ENCODE measurements at places on chromosomes 3 and 15.

DNA sequence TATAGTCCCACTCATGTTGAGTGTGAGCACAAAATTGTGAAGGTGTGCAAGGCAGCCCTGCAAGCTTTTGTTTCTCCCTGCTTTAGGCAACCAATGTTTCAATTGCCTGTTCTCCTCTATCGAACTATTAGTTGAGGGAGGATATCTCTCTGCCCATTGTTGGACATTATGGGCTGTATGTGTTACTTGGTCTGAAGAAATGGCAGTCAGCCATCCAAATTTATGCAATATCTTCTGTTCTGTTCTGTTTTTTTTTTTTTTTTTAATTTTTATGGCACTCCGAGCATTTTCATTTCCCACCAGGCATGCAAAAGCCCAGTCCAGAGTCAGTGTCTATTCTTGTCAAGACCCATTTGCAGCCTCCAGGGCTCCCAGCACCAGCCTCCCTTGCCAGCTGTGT lies 44.0 kb downstream of the ANAPC13 start:
- DNase-seq, result no peak

GRCh38 chr3:77204788-77205187 lies 164.9 kb downstream of the ROBO2 start:
- DNase-seq, result no peak

GRCh38 chr15:25707656-25708365 lies 155.3 kb downstream of the ATP10A start:
- DNase-seq, result no peak

GRCh38 chr15:40008061-40008765 lies 30.8 kb downstream of the SRP14 start:
- DNase-seq, result no peak

DNA sequence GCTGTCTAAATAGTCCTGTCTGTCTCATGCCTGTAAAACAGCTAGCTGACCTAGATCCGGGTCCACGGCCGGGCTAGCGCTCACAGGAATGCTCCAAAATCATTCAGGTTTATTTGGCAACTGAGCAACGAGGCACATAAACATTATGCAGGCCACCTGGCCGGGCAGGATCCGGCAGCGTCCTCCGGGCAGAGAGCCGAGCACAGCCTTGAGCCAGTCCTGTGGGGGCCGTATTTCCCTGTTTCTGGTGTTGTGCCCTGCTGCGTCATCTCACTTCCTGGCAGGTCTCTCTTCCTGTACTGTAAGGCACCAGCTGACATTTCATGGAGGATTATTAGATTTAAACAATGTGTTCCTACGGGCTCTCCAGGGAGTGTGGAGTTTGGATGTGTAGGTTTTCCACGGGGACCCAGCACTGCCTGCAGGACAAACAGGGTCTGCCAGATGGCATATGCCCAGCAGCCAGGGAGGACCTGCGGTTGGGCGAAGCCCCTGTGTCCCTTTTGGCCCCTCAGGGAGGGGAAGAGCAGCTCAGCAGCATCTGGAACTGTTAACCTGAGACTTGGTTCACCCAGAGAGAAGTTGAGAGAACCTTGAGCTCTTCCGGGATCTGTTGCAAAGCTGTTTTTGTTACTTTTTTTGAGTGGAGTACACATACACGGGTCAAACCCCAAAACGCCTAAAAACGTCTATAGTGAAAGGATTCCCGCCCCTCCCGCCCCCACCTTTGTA lies 16.6 kb upstream of the LRRK1 start:
- DNase-seq, result no peak

- DNase-seq, result no peak
Measured at GRCh38 chr3:159429702-159430101, 558.9 kb upstream of the IL12A start.

- DNase-seq, result no peak
Measured at GRCh38 chr3:86416334-86416733, 574.6 kb downstream of the VGLL3 start.

GRCh38 chr3:14137004-14137403 lies 12.2 kb downstream of the TMEM43 start:
- no peak for DNase-seq

DNA sequence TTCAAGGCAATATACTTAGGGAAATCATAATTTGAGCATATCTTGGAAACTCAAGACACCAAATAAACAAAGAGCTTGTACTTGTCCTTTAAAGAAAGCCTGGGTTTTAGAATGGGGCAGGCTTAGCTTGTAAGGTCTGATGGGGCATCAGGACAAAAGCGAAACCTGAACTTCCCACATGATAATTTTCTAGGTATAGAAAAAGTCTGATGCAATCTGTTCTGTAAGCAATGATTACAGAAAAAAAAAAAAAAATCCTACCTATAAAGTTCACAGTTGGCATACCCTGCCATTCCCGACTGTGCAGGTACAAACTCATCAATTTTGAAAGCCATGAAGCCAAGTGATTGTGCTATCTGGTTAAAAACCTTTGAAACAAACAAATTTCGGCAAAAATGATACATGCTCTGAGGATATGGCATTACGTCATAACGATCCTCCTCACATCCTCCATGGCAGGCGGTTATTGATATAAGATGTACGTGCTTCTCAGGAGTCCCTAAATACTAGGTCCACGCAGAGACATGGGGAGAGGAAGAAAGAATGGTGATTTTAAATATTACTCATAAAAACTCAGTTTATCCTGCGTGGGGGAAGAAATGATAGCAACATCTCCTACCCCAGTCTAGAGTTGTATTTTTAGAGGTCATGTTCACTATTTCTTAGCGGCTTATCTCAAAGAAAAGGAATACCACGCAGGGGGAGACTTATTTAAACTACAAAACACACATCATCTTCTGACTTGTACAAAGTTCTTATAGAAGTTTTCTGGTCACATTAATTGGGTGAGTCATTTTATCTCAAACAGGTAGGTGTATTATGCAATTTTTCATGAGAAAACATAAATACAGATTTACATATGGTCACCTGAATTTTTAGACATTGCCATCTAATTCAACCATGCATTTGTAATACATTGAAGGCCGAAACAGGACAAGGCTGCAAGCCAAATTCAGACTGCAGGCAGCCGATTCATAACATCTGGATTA lies 27.0 kb downstream of the MB21D2 start:
- DNase-seq, result no peak

DNA sequence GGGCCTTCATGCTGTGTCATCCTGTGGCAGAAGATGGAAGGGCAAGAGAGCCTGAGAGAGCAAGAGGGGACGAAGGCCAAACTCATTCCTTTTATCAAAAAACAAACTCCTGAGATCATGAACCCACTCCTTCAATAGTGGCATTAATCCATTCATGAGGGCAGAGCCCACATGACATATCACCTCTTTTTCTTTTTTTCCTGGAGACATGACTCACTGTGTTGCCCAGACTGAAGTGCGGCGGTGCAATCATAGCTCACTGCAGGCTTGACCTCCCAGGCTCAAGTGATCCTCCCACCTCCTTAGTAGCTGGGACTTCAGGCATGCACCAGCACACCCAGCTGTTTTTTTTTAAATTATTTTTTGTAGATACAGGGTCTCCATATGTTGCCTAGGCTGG lies 92.0 kb upstream of the RNU6-1 start:
- DNase-seq, result no peak

GRCh38 chr3:99765042-99765942 lies 52.4 kb upstream of the CMSS1 start:
- DNase-seq, result no peak

- no peak for DNase-seq
Measured at GRCh38 chr15:100337096-100338044, 4.4 kb downstream of the ADAMTS17 start.

GRCh38 chr3:58066842-58067241 lies 58.6 kb downstream of the FLNB start:
- DNase-seq, result no peak

DNA sequence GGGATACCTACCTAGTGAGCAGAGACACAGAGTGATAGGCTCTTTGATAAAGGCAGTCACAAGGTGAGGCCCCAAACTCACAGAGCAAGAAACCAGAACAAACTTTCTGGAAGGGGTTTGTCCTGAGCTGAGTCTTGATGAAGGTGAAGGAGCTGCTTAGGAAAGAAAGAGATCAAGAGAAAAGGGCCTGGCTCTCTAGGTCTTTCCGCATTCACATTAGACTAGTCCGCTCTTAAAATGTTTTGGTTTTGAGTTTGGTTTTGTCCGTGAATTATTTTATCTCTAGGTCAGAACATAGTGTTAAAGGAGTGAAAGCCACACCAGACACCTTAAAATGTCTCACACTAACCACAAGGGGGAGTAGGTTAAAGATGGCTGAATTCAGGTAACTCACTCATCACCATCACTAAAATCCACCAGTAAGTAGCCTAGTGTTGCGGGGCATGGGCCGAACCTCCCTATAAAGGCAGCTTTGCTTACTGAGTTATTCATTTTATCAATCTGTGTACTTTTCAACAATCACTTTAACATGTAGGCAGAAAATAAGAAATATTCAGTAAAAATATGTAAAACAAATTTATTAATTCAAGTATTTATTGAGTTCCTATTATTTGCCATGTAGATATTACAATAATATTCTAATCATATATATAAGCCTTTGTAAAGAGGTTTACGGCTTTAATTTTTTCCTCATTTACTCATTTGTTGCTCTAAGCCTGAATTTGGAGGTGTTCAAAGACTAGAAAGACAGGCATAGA lies 121.5 kb upstream of the TSC22D2 start:
- DNase-seq, result no peak

- no peak for DNase-seq
Measured at GRCh38 chr3:16816048-16816780, 68.5 kb upstream of the PLCL2 start.

DNA sequence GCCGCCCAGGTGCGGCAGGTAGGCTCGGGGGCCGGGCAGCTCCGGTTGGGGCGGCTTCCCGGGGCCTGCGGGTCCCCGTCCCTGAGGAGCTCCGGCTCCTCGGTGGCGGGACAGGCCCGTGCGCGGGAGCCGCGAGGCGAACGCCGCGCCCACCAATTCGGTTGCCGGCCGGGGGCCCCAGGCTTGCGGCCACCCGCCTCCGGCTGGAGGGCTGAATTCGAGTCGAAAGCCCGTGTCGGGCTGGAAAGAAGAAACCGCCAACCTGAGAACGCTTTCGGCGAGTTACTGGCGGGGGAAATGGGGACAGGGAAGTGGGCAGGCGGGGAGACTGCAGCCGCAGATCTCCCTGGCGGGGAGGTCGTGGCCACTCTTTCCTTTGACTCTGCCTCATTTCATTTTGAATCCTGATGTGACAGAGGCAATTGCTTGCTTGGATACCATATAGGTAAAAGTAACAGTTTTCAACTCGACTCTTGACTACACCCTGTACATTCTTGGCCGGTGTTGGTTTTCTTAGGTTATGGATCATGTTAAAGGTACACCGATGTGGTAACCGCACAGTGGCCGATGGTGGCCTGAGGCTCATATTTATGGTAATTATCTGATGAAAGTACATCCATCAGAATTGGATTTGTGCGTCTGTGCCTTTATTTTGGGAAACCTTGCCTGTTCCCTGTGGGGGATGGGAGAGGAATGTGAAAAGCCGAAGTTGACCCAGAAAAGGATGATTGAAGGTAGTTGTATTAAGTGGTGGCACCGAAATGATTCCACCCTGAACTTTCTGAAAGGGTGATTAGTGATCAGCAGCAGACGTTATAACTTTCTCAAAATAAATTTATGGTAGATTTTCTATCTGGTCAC lies 1.7 kb downstream of the B3GNT5 start:
- peak; percentile 8 for DNase-seq

DNA sequence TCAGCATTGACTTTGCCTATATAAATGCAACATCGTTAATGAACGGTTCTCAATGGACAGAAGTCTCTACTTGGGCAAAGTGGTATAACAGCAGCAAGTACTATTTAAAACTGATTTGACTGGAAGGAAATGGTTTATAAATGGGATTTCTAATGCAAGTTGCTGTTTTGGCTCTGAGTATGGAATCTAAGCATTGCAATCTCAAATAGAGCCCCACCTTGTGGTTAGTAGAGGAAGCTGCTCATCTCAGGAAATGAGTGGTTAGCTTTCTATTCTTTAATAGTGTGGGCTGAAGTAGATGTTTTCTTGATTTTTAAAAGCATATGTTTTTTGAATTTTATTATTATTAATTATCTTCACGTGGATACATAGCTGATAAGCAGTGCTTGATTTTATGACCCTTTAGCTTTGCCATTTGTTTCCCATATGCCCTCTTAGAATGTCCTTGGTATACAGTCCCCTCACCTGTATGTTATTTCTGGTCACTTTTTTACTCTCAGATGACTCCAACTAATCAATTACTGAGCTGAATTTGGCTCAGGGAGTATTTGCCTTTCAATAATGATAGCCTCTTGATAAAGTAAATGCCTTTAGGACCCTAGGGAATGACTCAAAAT lies 67.1 kb downstream of the OXSM start:
- no peak for DNase-seq

GRCh38 chr3:42855219-42855546 lies 20.5 kb downstream of the CYP8B1 start:
- no peak for DNase-seq

- no peak for DNase-seq
Measured at GRCh38 chr15:72207558-72208085, 10.0 kb upstream of the GRAMD2A start.

DNA sequence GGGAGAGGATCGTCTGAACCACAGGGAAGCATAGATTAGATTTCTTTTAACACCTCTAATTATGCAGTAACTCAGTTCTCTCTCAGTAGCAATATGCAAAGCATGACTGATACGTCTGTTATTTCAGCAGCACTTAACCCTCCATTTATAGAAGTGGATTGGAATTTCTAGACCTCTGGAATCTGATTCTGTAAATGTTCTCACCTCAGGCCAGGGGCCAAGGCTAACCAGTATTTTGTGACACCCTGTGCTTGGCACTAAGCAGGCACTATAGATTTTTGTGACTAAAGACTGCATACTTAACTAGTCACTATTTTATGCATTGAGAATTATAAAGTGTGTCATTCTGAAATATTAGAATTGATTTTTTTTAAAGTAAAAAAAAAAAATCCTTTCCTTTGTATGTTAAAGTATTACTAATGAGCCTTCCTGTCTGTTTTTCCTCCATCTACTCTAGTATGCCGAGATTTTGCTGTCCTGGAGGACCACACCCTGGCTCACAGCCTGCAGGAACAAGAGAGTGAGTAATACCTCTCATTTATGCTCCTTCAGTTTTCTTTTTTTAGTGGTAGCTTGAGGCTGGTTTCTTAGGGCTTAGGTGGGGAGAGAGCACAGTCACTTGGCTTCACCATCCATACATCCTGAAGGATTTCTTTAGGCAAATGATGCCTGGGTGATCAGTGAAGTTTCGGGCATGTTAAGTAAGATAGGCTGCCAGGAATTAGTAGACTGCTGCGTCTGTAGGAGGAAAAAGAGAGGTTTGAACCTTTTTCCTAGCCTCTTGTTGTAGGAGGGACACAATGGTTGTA lies 26.5 kb upstream of the UTS2B start:
- no peak for DNase-seq

DNA sequence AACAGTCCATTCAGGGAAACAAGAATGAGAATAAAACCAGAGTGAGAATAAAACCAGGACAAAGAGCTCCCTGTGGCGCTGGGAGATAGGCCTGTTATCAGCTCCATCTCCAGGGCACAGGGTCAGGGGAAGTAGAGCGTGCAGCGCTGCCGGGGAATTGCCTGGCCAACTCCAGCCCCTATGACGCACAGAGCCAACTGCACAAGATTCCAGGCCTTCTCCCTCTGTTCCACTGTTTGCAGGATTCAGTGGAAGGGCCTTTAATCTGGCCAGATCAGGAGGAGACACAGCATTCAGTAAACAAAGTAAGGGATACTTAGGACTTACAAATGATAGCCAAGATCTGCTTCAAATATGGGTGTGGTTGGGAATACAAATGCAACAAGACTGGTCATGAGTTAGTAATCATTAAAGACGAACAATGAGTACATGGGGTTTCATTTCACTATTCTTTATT lies 49.4 kb downstream of the ITGB5 start:
- DNase-seq, result no peak

Measured in stimulated activated CD8-positive, alpha-beta memory T cell treated with anti-CD3 and anti-CD28 coated beads, Interleukin-2, amount 100 ng/mL, for 48 hours (primary cell).